T-cell (primary cell): ENCODE measurements at places on chromosomes 6 and 20.
A peak's percentile ranks its signal among the peaks of the same experiment; 100 is the strongest.

DNA sequence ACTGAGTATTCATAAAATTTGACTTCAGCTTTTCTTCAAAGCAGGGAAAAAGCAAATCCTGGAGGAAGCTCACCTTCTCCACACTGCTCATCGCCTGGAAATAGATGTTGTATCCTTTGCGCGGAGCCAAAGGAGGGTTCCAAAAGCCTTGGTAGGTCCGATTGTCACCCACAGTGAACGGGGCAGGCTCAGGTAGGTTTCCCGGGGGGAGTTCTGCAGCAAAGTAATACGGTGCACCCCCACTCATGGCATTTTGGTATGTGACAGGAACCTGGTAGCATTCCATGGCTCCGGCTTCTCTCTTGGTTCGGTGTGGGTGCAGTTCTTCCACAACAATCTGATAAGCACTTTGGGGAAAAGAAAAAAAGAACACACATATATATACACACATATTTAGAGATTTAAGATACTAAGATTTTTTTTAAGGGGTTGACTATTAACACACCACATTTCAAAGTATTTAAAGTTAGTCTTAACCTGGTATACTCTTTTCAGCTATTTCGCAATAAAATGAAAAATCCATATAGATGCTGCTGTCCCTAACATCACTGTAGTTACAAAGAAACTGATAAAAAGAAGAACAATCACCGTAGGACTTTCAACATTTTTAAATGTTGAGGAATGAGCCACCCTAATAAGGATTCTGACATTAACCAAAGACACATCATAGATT, 166.7 kb upstream of the THEMIS start:
- no peaks in the 10 kb centered on the region for H3K36me3 ChIP-seq
- H3K27me3 ChIP-seq: no peaks in the 10 kb centered on the region
- no peak overlapping the region for H3K27ac ChIP-seq

- no peak overlapping the region for H3K27ac ChIP-seq
- no peaks in the 10 kb centered on the region for H3K4me1 ChIP-seq
- no peak overlapping the region for H3K4me3 ChIP-seq
- no peaks in the 10 kb centered on the region for H3K27me3 ChIP-seq
- DNase-seq: no peak
- H3K36me3 ChIP-seq: no peaks in the 10 kb centered on the region
These were observed 419.7 kb downstream of the CD109 start for GRCh38 chr6:74115674-74116073.

- H3K27ac ChIP-seq: no peak overlapping the region
- H3K36me3 ChIP-seq: no peaks in the 10 kb centered on the region
- no peaks in the 10 kb centered on the region for H3K27me3 ChIP-seq
These were observed 1266.8 kb downstream of the GRIK2 start for GRCh38 chr6:102660303-102660702.

- no peak overlapping the region for H3K4me3 ChIP-seq
- H3K27ac ChIP-seq: no peak overlapping the region
- no peaks in the 10 kb centered on the region for H3K27me3 ChIP-seq
- no peaks in the 10 kb centered on the region for H3K36me3 ChIP-seq
These were observed 69.8 kb upstream of the SNX9 start for GRCh38 chr6:157753291-157753690.

- H3K4me3 ChIP-seq: no peak overlapping the region
- H3K27me3 ChIP-seq: no peaks in the 10 kb centered on the region
- H3K36me3 ChIP-seq: no peaks in the 10 kb centered on the region
- peaks cover 5% of the 10 kb centered on the region for H3K4me1 ChIP-seq
- peak; percentile 55 for DNase-seq
These were observed 252.8 kb downstream of the CDH26 start for GRCh38 chr20:60210779-60211617.

- H3K4me1 ChIP-seq: peaks cover 15% of the 10 kb centered on the region
- H3K27ac ChIP-seq: peak overlapping the region; percentile 88
- H3K36me3 ChIP-seq: no peaks in the 10 kb centered on the region
- peak overlapping the region; percentile 25 for H3K4me3 ChIP-seq
- peak; percentile 12 for DNase-seq
- no peaks in the 10 kb centered on the region for H3K27me3 ChIP-seq
These were observed 10.5 kb downstream of the PLN start for GRCh38 chr6:118558464-118559217.

- no peaks in the 10 kb centered on the region for H3K36me3 ChIP-seq
- H3K4me3 ChIP-seq: no peak overlapping the region
- H3K27me3 ChIP-seq: no peaks in the 10 kb centered on the region
- DNase-seq: no peak
- H3K4me1 ChIP-seq: no peaks in the 10 kb centered on the region
- no peak overlapping the region for H3K27ac ChIP-seq
These were observed 13.0 kb downstream of the CFAP61 start for GRCh38 chr20:20065361-20065760.

GRCh38 chr20:24443436-24443835, 26.0 kb upstream of the SYNDIG1 start:
- H3K4me1 ChIP-seq: no peaks in the 10 kb centered on the region
- DNase-seq: no peak
- no peak overlapping the region for H3K27ac ChIP-seq
- no peaks in the 10 kb centered on the region for H3K36me3 ChIP-seq

- peaks cover 5% of the 10 kb centered on the region for H3K36me3 ChIP-seq
- peaks cover 15% of the 10 kb centered on the region for H3K4me1 ChIP-seq
- no peaks in the 10 kb centered on the region for H3K27me3 ChIP-seq
- no peak for DNase-seq
- peak overlapping the region; percentile 94 for H3K27ac ChIP-seq
These were observed 472 bp upstream of the PAQR8 start for GRCh38 chr6:52361414-52361944.

DNA sequence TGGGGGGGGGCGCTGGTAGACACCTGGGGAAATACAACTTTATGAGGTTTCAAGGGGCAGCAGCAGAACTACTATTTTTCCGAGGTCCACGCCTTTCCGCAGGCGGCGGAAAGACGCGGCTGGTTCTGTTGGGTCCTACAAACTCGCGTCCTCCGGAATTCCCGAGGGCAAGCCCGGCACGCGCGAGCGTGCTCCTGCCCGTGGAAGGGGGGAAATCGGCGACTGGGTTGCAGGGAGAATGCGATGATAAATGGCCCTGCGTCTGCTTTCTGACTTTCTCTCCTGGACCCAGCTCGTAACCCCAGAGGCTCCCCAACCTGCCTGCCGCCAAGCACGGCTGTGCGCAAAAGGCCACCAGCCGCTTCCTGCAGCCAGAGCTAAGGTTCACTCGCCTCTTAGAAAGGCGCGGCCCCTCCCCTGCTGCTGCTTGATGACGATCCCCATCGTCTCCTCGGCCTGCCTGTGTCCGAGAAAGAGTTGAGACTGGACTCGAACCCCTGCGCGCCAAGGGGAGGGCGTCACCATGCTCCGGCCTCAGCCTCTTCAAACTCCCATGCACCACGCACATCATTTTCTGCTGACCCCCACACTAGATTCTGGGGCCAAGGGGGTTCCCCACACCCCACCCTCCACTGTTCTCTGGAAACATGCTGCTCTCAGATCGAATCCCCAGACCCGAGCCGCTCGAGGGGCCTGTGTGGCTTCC, 6.7 kb downstream of the FOXA2 start:
- no peak overlapping the region for H3K27ac ChIP-seq
- H3K4me1 ChIP-seq: peaks cover 2% of the 10 kb centered on the region

DNA sequence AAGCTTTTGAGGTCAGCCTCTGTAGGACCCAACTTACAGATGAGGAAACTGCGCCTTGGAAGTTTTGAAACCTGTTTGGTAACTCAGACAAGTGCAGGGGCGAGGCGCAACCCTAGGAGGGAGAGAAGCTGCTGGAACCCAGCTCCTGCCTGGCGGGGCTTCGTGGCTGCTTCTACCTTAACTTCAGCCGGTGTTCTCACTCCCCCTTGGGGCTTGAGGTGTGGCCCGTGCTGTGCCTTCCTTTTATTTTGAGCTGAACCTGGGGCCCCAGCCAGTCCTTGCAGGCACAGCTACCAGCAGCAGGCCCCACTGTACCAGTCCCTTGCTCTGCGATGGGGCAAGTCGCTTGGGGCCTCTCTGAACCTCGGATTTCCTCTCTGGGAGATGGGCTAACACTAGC, 12.0 kb downstream of the RBM38 start:
- H3K4me1 ChIP-seq: peaks cover 37% of the 10 kb centered on the region
- peak overlapping the region; percentile 19 for H3K4me3 ChIP-seq
- peak overlapping the region; percentile 7 for H3K27ac ChIP-seq
- peaks cover 88% of the 10 kb centered on the region for H3K36me3 ChIP-seq
- no peak for DNase-seq

GRCh38 chr20:51237278-51237677, 214.4 kb upstream of the KCNG1 start:
- H3K27ac ChIP-seq: no peak overlapping the region
- DNase-seq: no peak
- H3K4me3 ChIP-seq: no peak overlapping the region
- no peaks in the 10 kb centered on the region for H3K36me3 ChIP-seq
- H3K4me1 ChIP-seq: no peaks in the 10 kb centered on the region
- peaks cover 22% of the 10 kb centered on the region for H3K27me3 ChIP-seq
